SW480 (cell line): ENCODE measurements at places on chromosomes 1 and 21.
A peak's percentile ranks its signal among the peaks of the same experiment; 100 is the strongest.

DNA sequence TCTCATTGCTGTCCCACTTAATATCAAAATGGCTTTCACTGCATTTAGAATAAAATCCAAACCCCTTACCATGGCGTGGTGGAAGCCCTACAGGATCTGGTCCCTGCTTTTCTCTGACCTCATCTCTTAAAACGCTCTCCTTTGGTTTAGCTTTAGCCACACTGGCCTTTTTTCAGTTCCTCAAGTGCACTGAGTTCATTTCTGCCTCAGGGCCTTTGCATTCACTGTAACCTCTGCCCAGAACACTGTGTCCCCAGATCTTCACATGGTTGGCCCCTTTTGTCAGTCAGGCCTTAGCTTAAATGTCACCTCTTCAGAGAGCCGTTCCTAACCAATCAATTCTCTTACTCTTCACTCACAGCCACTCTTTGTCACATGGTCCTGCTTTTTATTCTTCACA lies 21.5 kb downstream of the BCL9 start:
- DNase-seq = no peak

- DNase-seq = no peak
Observed at GRCh38 chr1:248277876-248278275, at the start of gene OR2T33. Gene OR2T33, minus strand, starts transcription at chr1:248277976. Its CDS starts 4,162 bp downstream, at chr1:248273814.

DNA sequence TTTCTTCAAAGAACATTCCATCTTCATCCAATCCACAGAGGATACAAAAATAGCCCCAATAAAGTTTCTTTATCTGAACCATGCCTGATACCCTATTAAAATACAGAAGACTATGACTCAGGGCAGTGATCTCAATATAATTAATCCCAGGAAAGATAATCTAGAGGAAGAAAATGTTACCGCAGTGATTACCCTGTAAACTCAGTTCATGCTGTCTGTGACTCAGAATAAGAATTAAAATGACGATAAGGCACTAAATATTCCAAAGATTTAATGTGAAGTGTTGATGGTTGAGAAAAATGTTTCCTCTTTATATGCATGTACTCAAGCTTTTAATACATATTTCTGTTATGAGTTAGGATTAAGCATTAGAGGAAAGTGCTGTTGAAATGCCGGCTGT lies 88.6 kb upstream of the LYPLAL1 start:
- DNase-seq = no peak

GRCh38 chr1:162706606-162707005 lies 74.3 kb downstream of the DDR2 start:
- no peak for DNase-seq

- DNase-seq = no peak
Observed at GRCh38 chr21:29641001-29641634, 298.7 kb downstream of the GRIK1 start.

DNA sequence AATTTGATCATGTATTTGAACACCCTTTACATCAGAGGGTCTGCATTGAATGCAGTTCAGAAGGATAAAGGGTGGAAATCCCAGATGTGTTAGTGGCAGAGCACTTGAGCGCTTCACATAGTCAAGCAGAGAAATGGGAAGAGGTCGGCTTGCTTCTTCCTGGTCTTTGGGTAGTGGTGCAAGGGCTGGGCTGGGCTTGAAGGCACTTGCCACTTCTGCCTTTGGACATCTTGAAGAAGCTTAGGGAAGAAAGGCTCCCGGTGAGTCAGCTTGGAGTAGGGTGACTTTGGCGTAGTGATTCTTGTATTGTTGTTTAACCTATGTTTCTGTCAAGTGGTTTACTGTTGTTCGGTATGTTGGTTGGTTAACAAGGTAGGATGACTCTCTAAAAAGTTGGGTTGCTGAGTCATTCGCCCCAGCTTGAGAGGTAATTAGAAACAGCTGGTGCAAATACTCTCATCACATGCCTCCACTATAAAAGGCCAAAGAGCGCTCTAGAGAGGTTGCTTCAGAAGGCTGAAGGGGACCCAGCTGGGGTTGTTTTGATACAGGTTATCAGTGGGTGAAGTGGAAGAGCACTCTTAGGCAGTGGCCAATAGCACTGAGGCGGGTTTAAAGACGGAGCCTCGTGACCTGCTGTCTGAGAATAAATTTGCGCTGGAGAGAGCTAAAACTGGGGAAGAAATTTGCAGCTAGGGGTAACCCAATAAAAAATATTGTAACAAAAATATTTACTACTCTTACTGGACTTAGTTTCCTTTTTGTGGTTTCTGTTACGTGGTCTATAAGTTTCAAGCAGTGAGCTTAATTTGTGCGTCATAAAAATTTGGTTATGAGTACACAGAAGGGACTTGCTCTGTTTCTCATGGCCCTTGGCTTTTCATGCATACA lies 1.4 kb downstream of the BACH1 start:
- DNase-seq = peak; percentile 83

DNA sequence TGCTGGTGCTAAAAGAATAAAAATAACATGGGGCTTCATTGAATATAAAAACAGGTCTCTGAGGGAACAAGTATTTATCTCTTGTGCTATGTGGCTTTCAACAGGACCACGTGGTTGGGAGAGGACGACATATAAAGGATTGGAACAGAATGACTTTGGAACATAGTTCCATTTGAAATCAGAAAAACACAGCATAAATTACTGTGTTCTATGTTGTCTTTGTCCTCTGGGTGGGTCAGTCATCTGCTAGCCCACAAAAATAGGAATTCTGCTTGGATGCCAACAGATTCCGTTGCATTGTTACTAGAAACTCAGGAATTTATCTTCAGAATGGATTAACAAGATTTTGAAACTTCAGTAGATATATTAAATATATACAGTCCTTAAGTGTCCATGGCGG lies 5.9 kb downstream of the CEP85 start:
- no peak for DNase-seq

GRCh38 chr21:16742131-16742641 lies 770.7 kb upstream of the CXADR start:
- no peak for DNase-seq

DNA sequence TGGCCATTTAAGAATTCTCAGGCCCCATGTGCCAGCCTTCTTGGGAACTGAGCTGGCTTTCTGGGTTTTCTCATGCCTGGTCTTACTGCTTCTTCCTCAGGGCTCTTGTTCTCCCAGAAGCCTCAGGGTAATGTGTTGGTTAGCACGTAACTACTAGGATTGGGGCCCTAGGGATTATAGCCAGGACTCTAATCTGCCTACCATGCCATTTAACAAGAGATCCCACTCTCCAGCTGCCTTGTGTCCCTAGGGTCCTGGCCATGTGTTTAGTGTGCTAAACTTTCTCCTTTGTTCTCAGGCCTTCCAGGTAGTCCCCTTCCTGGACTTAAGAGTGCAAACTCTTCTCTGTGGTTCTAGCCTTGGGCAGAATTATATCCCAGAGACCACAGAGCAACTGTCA lies 2.2 kb upstream of the SH3BGRL3 start:
- no peak for DNase-seq
